ENCODE measurements at places on chromosomes 1 and 21. TPM values are rescaled to one million over a fixed set of nuclear protein-coding genes. Genes with fewer than 3 reads are reported as not detected.

GRCh38 chr1:19419691-19420090 is 65.6 kb downstream of the CAPZB start:
- DNase-seq: no peak

DNA sequence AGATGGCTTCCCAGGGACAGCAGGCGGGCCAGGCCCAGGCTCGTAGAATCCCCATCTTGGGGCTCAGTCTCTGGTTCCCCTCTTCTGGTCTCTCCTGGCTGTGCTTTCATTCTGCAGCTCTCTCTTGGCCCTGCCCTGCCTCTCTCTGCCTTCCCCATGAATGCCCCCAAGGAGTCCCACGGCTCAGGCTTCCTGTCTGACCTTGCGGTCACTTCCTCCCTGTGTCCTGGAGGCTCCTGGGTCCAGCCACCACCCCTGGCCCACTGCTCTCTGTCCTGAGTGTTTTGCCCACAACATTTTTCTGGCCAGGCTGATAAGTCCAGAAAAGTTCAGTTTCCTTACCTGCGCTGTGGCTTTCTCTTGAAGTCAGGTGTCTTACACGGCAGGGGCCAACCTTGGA is 29.1 kb downstream of the PIGP start:
- DNase-seq: no peak

DNA sequence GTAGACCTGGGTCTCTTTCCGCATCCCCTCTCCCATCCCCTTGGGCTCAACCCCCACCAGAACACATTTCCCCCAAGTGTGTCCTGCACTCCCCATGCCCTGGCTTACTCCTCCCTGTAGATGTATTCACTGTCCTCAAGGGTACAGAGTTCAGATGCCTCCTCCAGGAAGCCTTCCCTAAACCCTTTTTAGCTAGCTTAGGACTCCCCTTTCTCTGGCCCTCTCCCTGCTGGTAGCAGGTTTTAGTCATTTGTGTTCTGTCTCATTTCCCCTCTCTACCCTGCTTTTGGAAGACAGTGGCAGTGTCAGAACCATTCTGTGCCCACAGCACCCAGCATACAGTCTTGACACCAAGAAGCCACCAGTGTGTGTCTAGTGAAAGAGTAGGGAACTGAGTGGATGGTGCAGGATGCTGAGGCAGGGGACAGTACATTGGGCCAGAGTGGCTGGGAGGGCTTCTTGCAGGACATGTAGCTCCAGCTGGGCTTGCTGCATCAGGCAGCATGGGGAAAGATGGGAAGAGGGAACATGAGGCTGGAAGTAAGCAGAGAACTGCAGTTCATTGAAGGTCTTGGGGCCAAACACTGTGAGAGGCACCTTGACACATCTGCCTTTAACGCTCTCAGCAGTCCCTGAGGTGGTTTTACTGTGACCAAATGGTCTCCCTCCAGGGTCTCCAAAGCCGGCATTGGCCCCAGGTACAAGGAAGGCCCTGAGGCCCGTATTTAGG is 2.5 kb downstream of the FOXO6 start:
- no peak for DNase-seq

The CSF3R gene
- not detected for total RNA-seq

The KDF1 gene
- 47.1 TPM for total RNA-seq

- peak; percentile 47 for DNase-seq
Observed at GRCh38 chr1:83818916-83819315, 180.0 kb downstream of the TTLL7 start.

The ATP5PO gene
- 70.1 TPM for total RNA-seq

The PGLYRP4 gene
- total RNA-seq: not detected

GRCh38 chr21:19076031-19076430 is 672.4 kb upstream of the TMPRSS15 start:
- no peak for DNase-seq

GRCh38 chr1:151817353-151817730 is 12.1 kb upstream of the LINGO4 start:
- no peak for DNase-seq

DNA sequence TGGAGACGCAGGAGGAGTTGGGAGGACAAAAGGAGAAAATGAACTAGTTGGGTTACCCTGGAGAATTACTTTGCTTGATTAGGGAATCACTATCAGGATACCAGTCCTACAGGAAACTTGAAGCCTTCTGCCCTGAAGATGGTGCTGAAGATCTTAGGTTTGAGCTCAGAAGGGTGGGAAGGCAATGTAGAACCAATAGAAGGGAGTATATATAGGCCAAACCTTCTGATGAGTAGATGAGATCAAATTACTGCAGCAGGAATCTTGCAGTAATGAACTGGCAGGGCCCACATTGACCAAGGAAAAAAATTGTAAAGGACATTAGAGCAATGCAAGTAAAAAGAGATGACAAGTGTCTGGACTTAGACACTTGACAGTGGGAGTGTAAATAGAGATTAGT is 116.3 kb upstream of the CACYBP start:
- peak; percentile 50 for DNase-seq

- no peak for DNase-seq
Observed at GRCh38 chr21:29664615-29665014, 275.2 kb downstream of the GRIK1 start.

The NKAIN1 gene
- total RNA-seq: not detected

DNA sequence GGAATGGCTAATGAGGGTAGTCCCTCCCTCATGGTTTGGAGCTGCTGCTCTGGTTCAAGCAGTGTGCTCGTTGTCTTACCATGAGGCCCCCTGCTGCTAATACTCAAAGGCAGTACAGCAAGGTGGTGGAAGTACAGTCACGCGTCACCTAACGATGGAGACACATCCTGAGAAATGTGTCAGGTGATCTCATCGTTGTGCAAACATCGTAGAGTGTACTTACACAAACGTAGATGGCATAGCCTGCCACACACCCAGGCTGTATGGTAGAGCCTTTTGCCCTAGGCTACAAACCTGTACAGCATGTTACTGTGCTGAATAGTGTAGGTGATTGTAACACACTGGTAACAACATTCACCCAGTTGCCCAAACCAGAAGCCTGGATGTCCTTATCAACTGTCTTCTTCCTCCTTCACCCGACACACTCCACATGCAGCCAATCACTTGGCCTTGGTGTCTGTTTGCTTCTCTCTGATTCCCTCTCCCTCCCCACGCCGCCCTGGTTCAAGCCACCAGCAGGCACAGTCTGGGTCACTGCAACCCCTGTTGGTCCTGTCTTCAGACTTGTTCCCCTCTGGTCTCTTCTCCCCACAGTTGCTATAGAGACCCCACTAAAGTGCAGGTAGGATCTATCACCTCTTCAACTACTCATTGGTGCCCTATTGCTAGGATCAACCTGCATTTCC is 6.0 kb upstream of the KCNA2 start:
- no peak for DNase-seq

GRCh38 chr1:195158091-195158490 is 1450.1 kb downstream of the KCNT2 start:
- DNase-seq: no peak
